ENCODE measurements at places on chromosomes 6 and 20.

DNA sequence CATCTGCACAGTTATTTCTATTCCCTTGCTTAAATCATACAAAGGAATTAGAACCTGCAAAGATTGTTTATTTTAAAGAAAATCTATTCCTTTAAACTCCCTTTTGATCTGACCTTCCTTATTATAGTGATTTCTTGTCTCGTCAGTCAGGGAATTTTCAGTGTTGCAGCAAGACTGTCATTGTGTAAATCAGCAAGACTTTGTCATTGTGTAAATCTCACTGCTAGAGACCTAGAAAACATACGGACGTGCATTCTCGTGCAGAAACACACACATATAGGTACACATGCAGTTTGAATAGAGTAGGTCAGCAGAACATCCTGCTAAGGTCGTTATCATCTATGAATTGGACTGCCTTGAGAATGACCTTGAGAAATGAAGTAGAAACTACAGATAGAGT, 6.2 kb upstream of the SGK1 start:
- DNase-seq, result no peak

GRCh38 chr6:111716325-111716724, 110.6 kb upstream of the TRAF3IP2 start:
- no peak for DNase-seq

- DNase-seq, result no peak
Measured at GRCh38 chr6:137231895-137232294, 12.7 kb upstream of the IFNGR1 start.

- no peak for DNase-seq
Measured at GRCh38 chr20:33664762-33665144, 2.0 kb upstream of the ACTL10 start.

GRCh38 chr20:33518071-33518470, 28.2 kb downstream of the CBFA2T2 start:
- DNase-seq, result no peak

GRCh38 chr20:62916703-62917476, 9.4 kb downstream of the DIDO1 start:
- no peak for DNase-seq

DNA sequence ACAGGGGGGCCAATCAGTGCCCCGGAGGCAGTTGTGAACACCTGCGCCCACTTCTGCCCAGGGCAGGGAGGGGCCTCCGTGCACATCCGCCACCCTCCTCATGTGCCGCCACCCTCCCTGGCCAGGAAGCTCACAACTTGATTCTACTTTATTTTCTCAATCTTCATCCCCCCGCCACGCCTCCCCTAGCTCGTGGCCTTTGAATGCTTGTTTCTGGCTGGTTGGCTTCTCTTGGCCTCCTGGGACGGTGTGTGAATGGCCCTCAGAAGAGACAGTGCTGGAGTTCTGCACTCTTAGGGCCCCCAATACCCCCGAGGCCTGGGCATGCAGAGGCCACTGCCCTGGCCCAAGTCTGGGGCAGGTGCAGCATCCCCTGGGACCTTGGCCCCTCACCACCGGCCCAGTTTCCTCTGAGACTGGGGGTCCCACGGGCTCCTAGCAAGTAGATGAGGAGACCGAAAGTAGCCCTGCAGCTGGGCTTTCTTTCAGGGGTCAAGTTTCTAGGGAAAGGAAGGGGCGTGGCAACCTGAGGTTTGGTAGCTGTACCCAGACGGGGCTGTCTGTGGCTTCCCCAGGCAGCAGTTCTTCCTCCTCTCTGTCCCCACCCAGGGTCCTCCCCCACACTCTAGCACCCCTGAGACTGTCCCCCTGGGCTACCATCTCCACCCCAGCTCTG, 1.3 kb downstream of the RGS19 start:
- no peak for DNase-seq

- DNase-seq, result no peak
Measured at GRCh38 chr6:39296745-39297640, 17.2 kb downstream of the KCNK17 start.

DNA sequence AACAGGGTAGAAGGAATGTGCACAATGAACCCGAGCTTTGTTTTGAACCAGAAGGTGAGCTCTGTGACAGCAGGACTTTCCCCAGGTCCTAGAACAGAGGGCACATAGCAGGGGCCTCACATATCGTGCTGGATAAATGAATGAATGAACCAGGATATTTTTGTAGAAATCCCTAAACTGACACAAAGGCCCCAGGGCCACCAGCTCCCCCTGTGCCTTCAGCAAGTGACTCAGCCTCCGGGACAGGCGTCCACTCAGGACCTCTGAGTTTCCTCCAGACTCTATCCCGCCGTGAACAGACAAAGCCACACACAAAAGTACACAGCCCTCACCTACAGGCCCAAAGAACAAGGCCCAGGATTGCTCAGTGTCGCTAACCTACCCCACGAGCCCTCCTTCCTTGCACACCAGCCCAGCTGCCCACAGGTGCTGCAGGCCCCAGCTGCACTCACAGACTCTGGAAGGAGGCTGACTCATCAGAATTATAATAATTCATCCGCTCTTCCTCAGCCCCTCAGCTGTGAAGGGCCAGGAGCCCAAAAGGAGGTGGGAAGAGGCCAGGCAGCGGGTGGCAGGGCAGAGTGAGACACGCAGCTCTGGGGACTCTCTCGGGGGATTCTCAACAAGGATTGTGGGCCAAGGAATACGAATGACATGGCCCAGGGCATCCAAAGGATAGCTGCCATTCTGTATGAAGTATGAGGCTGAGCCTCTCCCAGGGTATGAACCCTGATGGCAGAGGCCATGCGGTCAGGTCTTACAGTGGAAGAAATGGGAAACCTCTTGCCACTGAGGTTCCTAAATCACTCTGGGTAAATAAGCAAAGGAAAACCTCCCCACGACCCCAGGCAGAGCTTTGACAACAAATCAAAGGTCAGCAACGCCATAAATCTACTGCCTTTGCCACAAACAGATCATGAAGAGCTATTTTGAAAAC, 40.9 kb downstream of the SUMO4 start:
- no peak for DNase-seq

DNA sequence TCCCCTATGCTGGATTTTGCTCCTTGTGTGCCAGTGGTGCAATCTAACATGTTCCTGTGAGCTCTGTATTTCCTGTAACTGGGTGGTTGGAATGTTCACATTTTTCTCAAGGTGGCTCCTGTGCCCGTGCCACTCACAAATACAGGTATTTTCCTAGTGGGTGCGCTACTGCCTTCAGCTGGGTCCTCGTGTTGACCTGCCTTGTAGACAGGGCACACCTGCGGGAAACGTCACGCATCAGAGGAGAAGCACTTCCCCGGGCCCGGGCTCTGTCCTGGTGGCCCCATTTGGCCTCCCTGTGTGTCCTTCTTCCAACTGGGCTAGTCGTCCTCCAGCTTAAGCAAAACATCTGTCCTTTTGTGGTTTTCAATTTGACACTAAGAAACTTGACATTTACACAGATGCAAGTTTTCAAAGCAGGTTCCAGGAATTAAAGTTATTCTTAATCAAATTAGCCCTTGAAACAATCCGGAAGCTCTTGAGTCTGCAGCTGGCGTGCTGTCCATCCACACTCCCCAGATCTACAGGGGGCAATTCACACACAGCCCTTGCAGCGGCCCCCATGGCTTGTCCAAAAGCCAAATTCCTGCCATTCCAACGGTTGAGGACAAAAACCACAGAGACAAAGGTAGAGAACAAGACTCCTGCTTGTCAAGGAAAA, 275.1 kb downstream of the CDC5L start:
- no peak for DNase-seq

- no peak for DNase-seq
Measured at GRCh38 chr6:168116438-168116974, 37.5 kb upstream of the FRMD1 start.

GRCh38 chr6:112036088-112036637, 17.7 kb upstream of the CCN6 start:
- no peak for DNase-seq

DNA sequence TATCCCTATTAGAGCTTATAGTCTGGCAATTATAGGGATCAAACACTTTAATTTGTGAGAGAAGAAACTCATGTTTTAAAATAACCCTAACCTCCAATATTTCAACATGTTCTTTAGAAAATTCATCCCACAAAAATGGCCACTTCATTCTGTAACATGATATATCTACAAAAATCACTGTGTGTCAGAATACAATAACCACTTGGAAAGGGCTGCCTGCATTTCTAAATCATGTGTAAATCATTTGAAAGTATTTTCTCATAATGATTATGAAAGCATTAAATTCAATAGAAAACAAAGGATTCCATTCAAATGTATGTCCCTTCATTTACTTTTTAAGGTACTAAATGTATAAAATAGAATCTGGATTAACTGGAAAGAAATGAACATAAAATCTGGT, 101.4 kb upstream of the NHSL1 start:
- DNase-seq, result no peak

GRCh38 chr6:163709693-163710092, 295.2 kb downstream of the QKI start:
- DNase-seq, result no peak

GRCh38 chr20:36105711-36106226, 48.8 kb upstream of the EPB41L1 start:
- DNase-seq, result no peak

DNA sequence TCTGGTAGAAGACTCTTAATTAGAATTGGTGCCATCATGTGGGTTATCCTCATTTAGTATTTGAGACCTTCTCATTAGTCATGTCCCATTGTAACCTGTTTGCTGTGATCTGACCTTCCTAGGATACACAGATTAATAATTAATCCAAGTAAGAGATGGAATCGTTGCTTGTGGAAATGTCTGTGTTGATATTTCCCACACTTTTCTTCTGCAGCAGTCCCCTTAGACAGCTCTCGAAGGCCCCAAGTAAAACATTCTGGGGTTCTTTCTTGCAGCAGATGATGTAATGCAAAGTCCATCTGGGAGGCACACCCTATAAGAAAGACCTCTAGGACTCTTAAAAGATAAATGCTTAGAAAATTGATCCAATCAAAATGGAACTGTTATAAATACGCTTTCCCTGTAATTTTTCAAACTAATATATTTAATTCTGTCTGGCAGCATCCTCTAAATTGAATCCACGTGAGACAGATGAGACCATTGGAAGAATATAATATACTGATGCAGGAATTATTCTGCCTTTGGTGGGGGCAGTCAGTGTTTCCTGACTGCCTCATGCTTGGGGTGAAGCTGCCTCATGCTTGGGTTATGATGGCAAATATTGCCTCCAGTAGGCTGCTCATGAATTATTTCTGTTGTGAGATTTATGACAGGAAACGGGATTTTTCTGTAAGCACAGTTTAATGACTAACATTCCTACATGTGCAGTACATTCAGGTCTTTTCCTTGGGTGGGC, 54.5 kb upstream of the ARMC2 start:
- no peak for DNase-seq

DNA sequence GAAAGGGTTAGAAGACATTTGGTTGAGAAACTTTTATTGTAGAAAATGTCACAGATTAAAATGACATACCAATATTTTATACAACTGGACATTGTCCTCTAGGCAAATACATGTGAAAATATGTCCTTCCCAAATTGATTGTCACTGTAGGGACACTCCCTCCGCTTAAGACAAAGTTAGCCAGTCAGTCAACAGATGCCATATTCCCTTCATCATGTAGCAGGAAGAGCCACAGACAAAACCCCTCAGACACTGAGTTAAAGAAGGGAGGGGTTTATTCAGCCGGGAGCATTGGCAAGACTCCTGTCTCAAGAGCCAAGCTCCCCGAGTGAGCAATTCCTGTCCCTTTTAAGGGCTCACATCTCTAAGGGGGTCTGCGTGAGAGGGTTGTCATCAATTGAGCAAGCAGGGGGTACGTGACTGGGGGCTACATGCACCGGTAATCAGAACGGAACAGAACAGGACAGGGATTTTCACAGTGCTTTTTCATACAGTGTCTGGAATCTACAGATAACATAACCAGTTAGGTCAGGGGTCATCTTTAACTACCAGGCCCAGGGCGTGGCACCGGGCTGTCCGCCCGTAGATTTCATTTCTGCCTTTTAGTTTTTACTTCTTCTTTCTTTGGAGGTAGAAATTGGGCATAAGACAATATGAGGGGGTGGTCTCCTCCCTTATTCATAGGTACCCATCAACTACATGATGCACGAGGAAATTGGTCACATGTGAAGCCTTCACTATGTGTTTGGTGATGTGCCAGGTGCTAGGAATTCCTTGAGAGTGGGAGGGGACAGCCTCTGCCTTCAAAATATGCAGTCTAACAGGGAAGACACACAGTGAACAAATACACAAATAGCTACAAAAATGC, 155.7 kb upstream of the CDYL start:
- DNase-seq, result no peak

GRCh38 chr6:34771727-34772126, 14.4 kb downstream of the SNRPC start:
- DNase-seq, result no peak

GRCh38 chr6:24054388-24054787, 71.6 kb upstream of the NRSN1 start:
- DNase-seq, result no peak

- no peak for DNase-seq
Measured at GRCh38 chr6:133701633-133702331, 187.1 kb upstream of the TCF21 start.

DNA sequence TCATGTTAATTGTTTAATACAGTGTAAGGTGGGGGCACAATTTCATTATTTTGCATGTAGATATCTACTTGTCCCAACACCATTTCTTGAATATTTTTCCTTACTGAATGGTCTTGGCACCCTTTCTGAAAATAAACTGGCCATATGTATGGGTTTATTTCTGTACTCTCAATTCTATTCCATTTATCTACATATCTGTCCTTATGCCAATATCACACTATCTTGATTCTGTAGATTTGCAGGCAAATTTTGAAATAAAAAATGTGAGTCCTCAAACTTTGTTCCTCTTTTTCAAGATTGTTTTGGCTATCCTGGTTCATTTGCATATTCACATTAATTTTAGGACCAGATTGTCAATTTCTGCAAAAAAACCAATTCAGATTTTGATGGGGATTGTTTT, 34.8 kb downstream of the SCGN start:
- DNase-seq, result no peak

DNA sequence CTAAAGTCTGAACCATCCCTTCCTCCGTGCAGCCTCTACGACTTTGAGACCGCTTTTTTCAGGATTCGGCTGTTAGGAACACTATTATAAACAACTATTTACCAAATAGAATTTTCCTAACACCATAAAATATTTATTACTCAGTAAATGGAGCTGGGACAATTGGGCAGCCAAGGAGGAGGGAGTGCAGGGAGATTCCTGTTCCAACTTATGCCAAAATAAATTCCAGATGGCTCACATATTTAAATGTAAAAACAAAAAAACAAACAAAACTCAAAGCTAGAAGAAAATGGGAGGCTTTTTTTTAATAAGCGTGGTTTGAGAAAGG, 48.1 kb downstream of the TCP11 start:
- no peak for DNase-seq

All from stimulated activated CD4-positive, alpha-beta T cell treated with anti-CD3 and anti-CD28 coated beads, Interleukin-1b, Interleukin-23, amount 100 ng/mL, for 1 hour (primary cell).